ENCODE measurements at places on chromosomes 5 and 9.

- DNase-seq, result no peak
Measured at GRCh38 chr9:16230731-16231130, 639.7 kb downstream of the BNC2 start.

GRCh38 chr9:81871695-81872094 lies 56.5 kb upstream of the SPATA31D4 start:
- DNase-seq, result no peak

GRCh38 chr5:61461417-61461816 lies 129.4 kb downstream of the ZSWIM6 start:
- DNase-seq, result no peak

DNA sequence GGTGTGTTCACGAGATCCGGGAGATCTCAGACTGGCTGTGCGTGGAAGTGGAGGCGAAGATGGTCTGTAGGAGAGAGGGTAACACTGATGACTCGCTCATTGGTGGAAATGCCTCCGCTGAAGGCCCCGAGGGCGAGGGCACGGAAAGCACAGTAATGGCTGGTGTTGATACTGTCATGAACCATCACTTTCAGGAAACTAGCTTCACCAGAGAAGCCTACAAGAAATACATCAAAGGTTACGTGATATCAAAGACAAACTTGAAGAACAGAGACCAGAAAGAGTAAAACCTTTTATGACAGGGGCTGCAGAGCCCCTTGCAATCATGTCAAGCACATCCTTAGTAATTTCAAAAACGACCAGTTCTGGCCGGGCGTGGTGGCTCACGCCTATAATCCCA lies 265.7 kb downstream of the GOLPH3 start:
- no peak for DNase-seq

- no peak for DNase-seq
Measured at GRCh38 chr5:177595026-177595585, 3.1 kb downstream of the TMED9 start.

- no peak for DNase-seq
Measured at GRCh38 chr9:7707934-7708333, 91.6 kb downstream of the DMAC1 start.

- no peak for DNase-seq
Measured at GRCh38 chr5:8864053-8864452, 681.8 kb downstream of the SEMA5A start.

DNA sequence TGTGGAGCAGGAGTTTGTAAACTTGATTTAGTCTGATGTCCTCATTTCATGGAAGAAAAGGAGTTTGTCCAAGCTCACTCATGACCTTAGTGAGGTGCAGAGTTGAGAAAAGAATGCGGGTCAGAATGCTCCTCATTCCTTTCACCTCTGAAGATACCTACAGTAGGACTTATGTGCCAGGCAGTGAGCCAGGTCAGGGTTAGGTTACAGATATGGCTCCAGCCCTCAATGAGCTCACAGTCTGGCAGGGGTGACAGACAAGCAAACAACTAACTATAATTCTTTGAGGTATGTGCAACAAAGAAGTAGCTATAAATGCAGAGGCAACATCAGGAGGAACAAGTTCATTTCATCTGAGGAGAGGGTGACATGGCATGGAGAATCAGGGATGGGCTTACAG lies 102.5 kb downstream of the SPATA31D1 start:
- DNase-seq, result no peak

DNA sequence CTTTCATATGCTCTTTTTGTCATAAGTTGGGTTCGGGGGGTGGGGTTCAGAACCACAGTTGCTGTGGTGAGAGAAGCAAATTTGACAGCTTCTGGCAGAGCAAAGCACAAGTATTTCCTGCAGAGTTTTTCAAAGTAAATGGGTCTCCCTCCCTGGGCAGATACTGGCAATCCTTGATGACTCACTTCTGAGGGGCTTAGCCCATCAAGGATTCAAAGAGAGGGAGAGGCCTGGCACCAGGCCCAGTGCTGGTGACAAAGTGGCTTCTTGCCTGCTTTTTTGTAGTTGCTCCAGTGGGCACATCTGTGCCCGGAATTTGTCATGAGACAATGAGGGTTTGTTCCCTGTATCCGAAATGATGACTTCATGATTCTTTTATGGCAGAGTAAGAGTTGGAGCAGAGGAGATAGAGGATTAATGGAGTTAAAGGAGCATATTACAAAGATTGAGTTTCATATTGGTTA lies 46.6 kb upstream of the TNC start:
- DNase-seq, result no peak

DNA sequence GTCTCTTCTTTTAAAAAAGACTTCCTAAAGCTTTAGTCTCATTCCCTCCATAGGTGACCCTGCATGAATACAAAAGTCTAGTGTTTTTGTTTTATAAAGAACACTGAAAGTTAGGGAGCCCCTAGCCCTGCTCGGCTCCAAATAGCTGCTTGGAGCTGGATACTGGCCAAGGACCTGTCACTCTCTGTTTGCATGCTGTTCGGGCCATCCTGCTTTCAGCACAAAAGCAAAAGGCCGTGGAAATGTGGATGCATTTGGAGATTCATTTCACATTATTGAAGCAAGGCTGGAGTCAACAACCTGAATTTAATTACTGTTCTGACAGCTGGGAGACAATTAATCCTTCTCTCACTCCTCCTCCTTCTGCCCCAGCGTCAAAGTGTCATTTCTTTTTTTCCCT lies 151.7 kb upstream of the NMUR2 start:
- no peak for DNase-seq

GRCh38 chr9:71079451-71079850 lies 42.0 kb downstream of the TRPM3 start:
- DNase-seq, result no peak

GRCh38 chr5:156755421-156756087 lies 94.5 kb upstream of the PPP1R2B start:
- no peak for DNase-seq

- DNase-seq, result no peak
Measured at GRCh38 chr5:109718216-109718615, 28.5 kb downstream of the MAN2A1 start.

GRCh38 chr9:10443181-10443867 lies 169.5 kb downstream of the PTPRD start:
- no peak for DNase-seq

DNA sequence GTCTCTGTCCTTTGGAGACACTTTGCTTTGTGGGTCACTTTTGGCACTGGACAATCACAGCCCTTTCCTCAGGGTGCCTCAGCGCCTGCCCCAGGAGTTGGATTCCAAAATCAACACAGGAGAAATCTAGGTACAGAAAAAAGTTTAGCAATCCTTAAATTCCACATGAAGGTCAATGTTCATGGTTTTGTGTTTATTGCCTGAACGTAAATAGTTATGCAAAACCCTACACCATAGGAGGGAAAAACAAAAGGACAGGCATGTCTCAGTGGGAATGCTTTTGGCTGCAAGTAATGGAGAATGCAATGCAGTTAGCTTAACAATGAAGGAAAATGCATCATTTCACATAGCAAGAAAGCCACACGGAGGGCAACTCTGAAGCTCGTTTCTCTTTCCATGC lies 6.5 kb upstream of the HMCN2 start:
- no peak for DNase-seq

- DNase-seq, result no peak
Measured at GRCh38 chr5:111706345-111706744, 50.6 kb downstream of the NREP start.

DNA sequence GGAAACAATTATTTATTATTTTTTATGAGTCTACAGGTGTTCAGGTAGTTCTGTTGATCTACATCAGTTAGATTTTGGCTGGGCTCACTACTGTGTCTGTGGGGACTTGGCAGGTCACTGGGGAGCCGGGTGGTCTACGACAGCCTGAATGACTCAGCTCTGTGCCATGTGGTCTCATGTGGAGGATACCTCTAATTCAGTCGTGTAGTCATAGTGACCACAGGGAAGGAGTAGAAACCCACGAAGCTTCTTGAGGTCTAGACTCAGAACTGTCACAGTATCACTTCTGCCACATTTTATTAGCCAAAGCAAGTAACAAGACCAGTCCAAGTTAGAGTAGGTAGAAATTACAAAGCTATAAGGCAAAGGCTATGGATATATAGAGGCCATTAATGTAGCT lies 64.7 kb upstream of the GRAMD2B start:
- no peak for DNase-seq

DNA sequence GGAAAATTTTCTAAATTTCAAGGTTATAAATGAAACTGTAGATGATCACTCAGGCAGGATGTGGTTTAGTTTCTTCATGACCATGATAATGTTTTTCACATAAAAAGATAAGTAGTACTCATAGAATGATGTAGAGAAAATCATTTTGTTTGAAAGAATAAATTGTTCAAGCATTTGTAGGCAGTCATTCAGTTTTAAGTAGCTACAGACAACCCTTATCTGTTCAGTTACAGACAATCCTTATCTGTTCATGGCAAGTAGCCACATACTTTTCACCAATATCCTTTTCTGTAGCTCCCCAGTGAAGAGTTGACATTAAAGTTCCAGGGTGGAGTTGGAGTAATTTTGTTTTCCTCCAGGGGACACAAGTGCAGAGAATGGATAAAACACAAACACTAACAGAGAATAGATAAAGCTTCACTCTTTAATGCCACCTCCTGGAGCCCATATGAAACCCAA lies 278.1 kb upstream of the TNC start:
- DNase-seq, result no peak

- no peak for DNase-seq
Measured at GRCh38 chr5:126970517-126971017, 59.8 kb downstream of the MARCHF3 start.

- DNase-seq, result no peak
Measured at GRCh38 chr5:61071526-61071925, 90.7 kb downstream of the SMIM15 start.

DNA sequence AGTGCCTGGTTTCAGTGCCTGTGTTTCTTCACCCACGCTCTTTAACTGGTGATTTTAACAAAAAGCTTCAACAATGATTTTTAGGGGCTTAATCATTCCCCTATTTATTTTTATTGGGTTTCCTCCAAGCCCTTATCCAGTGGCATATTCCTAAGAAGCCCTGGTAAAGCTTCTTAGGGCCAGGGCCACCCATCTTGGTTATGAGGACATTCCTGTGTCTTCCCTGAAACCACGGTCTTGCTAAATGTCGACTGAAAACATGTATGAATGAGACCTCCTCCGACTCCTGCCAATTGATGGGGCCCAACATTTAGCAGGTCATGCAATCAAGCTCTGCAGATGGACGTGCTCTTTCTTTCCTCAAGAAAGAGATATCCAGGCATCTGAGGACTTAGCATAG lies 13.7 kb upstream of the CARTPT start:
- no peak for DNase-seq

- no peak for DNase-seq
Measured at GRCh38 chr5:106957336-106957735, 713.4 kb downstream of the EFNA5 start.

- no peak for DNase-seq
Measured at GRCh38 chr9:129909851-129910250, 74.6 kb downstream of the USP20 start.

DNA sequence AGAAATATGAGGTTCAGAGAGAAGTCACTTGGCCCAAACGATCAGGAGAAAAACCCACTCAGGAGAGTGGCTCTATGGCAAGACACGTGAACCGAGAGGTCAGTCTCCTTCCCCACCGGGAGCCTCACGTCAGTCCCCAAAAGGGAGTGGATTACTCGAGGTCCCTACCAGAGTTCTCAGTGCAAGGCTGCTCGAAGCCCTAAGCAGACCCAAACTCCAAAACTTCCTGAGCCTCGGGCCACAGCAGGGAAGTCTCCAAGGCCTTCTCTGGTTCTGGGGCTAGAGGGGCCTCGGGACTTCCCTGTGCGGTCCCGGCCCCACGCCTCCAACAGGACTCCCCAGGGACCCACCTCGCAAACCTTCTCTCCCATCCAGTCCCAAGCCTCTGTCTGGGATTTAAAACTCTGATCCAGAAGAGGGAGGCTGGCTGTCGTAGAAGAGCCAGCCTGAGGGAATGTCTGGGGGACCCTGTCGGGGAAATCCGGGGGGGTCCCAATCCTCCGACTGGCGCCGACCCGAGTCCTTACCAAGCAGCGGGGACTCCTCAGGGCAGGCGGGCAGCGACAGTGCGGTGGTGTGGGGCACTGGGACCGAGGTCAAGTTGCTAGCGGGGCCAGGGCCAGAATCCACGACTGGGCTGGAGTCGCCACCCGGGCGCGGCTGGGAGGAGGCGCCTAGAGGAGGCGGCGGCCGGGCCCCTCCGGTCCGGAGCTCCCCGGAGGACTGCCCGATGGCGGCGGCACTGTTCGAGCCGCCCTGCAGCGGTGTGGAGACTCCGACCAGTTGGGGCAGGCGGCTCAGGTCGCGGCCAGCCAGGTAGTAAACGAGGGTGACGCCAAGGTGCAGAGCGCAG lies 679 bp downstream of the B4GALT1 start:
- DNase-seq, result no peak

GRCh38 chr9:105141146-105141975 lies 103.1 kb upstream of the SLC44A1 start:
- DNase-seq, result no peak

DNA sequence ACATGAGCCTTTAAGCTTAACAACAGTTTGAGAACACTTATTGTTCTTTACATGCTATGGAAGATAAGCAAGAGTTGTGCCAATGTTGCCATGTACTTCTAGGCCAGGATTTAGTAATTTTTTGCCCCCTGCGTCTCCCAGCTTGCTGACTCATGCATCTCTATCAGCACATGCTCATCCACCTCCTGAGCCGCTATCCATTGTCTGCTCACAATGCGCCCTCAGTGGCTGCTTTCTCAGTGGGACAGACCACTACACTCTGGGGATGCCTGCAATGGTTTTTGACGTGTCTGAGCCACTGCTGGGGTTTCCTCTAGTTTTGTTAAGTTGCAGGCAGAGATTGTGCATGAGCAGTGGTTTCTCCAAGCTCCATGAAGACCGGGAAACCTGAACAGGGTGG lies 50.9 kb upstream of the PHF2 start:
- no peak for DNase-seq

DNA sequence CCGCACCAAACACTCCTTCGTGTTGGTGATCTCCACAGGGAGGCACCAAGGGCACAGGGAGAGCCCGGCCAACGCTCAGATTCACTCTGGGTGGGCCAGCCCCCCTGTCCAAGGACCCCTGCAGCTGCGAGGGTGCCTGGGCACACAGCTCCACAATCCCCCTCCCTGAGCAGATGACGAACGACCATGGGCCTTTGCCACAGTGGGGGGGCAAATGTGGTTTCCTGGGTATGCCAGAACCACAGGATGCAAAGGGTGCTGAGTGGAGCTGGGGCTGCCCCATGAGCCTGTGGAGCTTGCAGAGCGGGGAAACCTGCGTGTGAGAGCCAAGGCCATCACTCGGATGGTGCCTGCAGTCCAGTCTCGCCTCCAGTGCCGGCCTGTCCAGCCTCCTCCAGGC lies 31.0 kb downstream of the LPCAT1 start:
- DNase-seq, result no peak

DNA sequence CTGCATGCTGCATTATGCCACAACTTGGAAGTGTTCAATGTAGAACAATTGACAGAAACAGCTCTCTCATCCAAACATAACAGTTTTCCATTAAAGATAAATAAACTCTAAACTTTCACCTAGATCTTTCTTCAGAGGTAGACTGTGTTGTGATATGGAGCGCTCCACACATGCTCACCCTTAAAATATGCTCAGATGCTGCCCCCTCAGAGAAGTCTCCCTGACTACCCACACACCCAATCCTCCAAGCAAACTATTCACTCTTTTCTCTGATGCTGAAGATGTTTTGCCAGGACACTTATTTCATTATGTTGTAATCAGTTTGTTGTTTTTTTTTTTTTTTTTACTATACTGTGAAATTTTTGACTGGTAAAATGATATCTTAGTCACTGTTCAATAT lies 206.6 kb upstream of the RASA1 start:
- no peak for DNase-seq

- no peak for DNase-seq
Measured at GRCh38 chr5:81856948-81857928, 106.3 kb upstream of the SSBP2 start.

Measured in esophagus squamous epithelium (tissue), 5 donors.